Breast epithelium (tissue), 4 donors: ENCODE measurements at places on chromosomes 2 and 18. TPM values are rescaled to one million over a fixed set of nuclear protein-coding genes. Genes with fewer than 3 reads are reported as not detected.
A peak's percentile ranks its signal among the peaks of the same experiment; 100 is the strongest.

- peak; percentile 19 for DNase-seq
- H3K27me3 ChIP-seq, result no peaks in the 10 kb centered on the region
- H3K27ac ChIP-seq, result peak overlapping the region; percentile 3
- peak overlapping the region; percentile 1 for H3K4me3 ChIP-seq
- no peaks in the 10 kb centered on the region for H3K4me1 ChIP-seq
These were observed 85.4 kb upstream of the ATG16L1 start for GRCh38 chr2:233165895-233166661.

DNA sequence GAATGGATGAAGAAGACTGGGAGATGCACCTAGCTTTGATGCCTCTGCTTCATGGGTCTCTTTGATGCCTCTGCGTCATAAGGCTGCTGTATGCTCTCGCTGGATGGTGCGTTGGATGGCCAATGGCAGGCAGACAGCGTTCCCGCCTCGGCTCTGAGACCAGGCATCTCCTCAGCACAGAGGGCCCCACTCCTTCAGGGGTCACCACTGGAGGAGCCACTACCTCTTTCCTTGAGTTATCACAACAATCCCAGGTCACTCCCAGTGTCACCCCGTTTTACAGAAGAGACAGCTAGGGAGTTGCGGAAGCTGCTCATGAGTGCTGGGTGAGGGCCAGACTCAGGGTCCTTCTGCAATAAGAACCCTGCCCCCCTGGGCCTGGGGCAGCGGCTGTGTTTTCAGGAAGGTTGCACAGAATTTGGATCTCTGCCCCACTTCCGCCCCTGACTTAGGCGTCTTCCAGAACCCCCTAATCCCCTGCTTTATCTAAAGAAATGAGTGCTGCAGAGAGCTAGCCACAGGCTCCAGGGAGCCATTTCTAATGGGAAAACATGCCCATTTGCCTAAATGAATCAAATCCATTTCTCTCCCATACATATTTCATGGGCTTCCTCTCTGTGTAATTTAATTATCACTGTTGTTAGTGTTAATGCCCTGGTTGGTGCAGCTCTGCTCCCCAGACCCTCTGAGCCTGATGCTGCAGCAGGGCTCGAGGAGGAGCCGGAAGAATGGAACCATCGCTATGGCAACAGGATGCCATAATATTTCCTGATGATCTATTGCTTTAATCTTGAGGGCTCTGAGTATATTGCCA lies 131.8 kb upstream of the HS6ST1 start:
- no peak for DNase-seq
- H3K36me3 ChIP-seq, result no peaks in the 10 kb centered on the region
- no peaks in the 10 kb centered on the region for H3K4me1 ChIP-seq
- H3K27me3 ChIP-seq, result no peaks in the 10 kb centered on the region
- H3K4me3 ChIP-seq, result no peak overlapping the region

DNA sequence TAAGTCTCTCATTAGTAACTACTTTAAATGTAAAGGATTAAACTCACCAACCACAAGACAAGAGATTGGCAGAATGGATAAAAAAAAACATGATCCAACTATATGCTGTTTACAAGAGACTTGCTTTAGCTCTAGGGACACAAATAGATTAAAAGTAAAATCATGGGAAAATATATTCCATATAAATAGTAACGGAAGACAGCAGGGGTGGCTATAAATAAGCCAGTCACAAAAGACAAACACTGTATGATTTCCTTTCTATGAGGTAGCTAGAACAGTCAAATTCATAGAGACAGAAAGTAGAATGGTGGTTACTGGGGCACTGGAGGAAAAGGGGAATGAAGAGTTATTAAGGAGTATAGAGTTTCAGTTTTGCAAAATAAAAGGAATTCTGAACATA lies 145.2 kb downstream of the THADA start:
- H3K4me1 ChIP-seq, result no peaks in the 10 kb centered on the region
- no peak overlapping the region for H3K27ac ChIP-seq
- DNase-seq, result no peak
- no peaks in the 10 kb centered on the region for H3K27me3 ChIP-seq
- H3K36me3 ChIP-seq, result no peaks in the 10 kb centered on the region

DNA sequence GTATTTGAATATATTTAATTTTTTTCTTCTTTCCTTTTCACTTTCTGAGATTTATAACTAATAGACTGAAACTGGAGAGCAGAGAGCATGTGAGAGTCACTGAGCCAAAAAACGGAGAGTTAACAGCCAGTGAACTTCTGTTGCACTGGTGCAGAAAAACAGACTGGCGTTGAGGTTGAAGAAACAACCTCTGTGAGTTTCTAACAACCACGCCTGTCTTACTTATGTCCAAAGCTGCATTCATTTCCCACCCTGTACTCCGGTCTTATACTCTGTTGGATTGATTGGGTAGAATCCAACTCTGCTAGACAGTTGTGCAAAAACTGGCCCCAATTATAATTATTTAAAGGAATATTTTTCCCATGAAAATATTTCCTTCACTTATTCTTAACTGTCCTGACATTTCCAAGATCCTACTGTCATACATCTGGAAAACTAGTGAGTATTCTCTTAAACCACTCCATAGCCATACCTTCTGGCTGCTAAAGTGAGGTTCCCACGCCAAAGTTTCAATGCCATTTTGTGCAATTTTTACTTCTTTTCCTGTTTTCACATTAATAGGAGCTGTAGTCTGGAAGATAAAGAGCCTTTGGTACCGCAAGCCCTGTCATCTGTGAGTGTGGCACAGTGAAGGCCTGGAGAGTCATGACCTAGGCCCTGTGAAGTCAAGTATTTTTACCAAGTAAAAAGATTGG lies 9.4 kb downstream of the CYP1B1 start:
- no peaks in the 10 kb centered on the region for H3K36me3 ChIP-seq
- H3K4me3 ChIP-seq, result no peak overlapping the region
- no peak for DNase-seq
- H3K27ac ChIP-seq, result no peak overlapping the region

DNA sequence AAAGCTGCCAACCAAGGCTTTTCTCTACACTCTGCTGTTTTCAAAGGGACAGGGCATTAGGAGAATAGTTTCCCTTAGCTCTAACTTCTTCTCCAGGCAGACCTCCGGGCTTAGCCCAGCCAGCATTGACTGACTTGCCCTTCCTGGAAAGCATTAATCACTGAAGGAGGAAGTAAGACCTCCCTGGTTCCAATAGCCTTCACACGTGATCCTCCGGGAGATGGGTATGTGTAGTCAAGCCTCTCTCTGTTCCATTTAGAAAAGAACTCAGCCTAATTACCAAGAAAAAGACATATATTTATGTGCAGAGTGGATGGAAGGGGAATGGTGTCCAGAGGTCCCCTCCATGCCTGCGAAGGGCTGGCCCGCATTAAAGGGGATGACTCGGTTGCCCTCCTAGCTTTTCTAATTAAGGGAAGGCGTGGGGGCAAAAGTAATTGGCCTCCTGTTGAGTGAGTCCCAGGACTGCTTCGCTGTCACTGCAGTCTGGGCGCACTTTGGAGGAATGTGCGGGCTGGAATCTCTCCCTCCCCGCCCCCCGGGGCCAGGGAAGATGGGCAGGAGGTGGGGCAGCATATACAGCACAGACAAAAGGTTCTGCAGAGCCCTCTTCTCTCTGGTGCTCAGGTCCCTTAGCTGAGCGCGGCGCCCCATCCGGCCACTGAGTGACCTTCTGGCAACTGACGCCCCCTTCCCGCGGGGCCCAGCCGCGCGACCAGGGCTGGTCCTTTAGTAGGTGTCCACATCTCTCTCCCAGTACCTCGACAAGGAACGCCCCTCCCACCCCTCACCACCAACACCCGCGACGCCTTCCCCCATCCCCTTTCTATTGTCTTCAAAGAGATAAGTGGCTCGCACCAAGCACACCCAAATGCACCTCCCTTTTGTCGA lies 686.0 kb downstream of the NRXN1 start:
- peak overlapping the region; percentile 41 for H3K4me3 ChIP-seq
- H3K4me1 ChIP-seq, result no peaks in the 10 kb centered on the region
- H3K27me3 ChIP-seq, result peaks cover 40% of the 10 kb centered on the region
- no peak overlapping the region for H3K27ac ChIP-seq
- no peak for DNase-seq

DNA sequence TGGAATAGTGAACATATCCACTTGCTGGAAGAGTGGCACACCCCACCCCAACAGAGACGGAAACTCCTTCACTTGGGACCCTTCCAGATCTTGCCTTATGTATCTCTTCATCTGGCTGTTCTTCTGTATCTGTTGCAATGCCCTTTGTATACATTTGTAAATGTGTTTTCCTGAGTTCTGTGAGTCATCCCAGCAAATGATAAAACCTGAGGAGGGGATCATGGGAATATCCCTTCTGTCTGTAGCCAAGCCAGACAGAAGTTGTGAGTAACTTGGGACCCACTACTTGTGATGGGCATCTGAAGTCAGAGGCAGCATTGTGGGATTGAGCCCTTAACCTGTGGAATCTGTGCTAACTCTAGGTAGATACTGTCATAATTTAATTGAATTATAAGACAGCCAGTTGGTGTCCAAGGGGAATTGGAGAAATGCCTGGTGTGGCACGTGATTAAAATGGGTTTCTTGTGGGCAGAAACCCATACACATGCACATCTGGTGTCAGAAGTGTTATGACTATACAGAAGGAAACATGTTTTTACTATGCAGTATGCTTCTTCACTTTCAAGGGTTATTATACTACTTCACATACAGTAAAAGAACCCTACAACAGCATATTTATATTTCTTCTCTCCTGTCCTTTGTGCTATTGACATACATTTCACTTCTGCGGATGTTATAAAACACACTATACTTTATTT lies 32.3 kb upstream of the TMEM247 start:
- H3K27ac ChIP-seq, result no peak overlapping the region
- DNase-seq, result no peak
- no peak overlapping the region for H3K4me3 ChIP-seq

DNA sequence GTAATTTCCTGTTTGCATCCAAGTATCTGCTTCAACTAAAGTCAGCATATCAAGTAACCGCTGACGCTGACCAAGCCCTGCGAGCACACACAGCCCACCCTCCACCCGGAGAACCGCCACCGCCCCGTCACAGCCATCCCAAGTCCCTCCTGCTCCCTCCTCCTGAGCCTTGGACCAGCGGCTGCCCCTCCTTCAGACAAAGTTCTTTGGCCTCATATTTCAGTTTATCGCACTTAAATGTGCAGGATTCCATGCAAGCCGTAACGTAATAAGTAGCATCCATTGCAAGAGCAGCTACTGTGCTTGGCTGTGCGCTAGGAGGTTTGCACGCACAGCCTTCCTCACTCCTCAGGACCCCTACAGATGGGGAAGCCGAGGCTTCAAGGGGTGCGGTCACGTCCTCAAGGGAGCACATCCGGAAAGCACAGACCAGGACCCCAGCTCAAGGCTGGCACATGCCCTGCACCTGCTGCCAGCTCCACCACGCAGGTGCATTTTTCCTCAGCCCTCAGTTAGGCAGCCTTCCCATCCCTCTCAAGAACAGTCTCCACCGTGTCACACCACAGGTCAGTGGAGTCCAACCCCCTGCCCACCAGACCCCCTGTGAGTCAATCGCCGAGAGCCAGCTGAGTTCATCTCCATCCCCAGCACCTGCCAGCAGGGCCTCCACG lies 17.1 kb downstream of the PXDN start:
- H3K27ac ChIP-seq, result no peak overlapping the region
- H3K4me3 ChIP-seq, result no peak overlapping the region
- DNase-seq, result peak; percentile 45
- H3K4me1 ChIP-seq, result peaks cover 3% of the 10 kb centered on the region
- H3K36me3 ChIP-seq, result no peaks in the 10 kb centered on the region

GRCh38 chr2:224523626-224524577 lies 61.3 kb downstream of the CUL3 start:
- DNase-seq, result no peak
- no peaks in the 10 kb centered on the region for H3K36me3 ChIP-seq
- H3K27me3 ChIP-seq, result no peaks in the 10 kb centered on the region
- peaks cover 12% of the 10 kb centered on the region for H3K4me1 ChIP-seq
- H3K4me3 ChIP-seq, result no peak overlapping the region

- no peak overlapping the region for H3K27ac ChIP-seq
- no peak for DNase-seq
- H3K27me3 ChIP-seq, result no peaks in the 10 kb centered on the region
- H3K4me3 ChIP-seq, result no peak overlapping the region
- H3K4me1 ChIP-seq, result no peaks in the 10 kb centered on the region
These were observed 16.5 kb downstream of the FIGN start for GRCh38 chr2:163719331-163719730.

DNA sequence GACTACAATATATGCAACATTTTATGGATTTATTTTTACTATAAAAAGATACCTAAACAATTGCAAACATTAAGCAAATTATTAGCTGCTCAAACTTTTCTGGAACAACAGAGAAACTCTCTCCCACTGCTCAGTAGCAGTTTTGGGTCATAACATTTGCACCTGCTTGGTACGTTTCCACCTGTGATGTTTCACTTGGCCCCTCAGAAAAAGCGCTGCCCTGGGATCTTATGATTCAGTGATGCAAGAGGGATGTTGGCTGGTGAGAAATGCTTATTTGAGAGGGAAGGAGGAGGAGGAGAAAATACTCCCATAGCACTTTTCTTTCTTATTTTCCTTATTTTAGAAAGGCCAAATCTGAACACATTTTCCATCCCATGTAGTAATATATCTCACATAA lies 9.2 kb downstream of the IRS1 start:
- H3K4me1 ChIP-seq, result peaks cover 3% of the 10 kb centered on the region
- no peaks in the 10 kb centered on the region for H3K27me3 ChIP-seq
- H3K4me3 ChIP-seq, result no peak overlapping the region
- no peaks in the 10 kb centered on the region for H3K36me3 ChIP-seq
- no peak for DNase-seq

DNA sequence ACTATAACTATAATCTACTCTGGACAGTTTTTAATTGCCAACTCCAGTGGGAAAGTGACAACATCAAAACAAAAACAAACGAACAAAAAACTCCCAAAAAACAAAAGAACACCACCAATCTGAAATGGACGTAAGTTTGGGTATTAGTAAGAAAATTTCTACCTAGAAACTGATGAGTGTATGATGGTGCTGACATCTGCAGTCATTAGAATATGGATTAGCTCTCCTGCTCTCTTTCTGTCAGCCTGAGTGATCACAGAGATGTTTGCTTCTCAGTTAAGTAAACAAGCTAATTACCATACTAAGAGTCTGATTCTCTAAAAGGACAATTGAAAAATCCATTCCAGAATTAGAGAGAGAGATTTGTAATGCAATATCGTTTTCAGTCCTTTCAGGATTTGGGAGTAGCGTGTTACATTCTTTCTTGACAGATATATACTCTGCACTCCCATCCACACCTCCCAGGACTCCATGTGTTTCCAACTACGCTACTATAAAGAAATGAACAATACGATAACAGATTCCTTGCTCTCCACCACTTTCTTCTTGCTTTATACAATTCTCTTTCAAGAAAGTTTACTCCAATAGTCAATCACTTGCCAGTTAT lies 1347.4 kb upstream of the PIK3C3 start:
- no peaks in the 10 kb centered on the region for H3K36me3 ChIP-seq
- no peak overlapping the region for H3K4me3 ChIP-seq
- no peak for DNase-seq
- H3K27me3 ChIP-seq, result no peaks in the 10 kb centered on the region
- no peak overlapping the region for H3K27ac ChIP-seq

GRCh38 chr2:151637271-151637781 lies 97.0 kb downstream of the NEB start:
- H3K4me3 ChIP-seq, result no peak overlapping the region
- no peaks in the 10 kb centered on the region for H3K27me3 ChIP-seq
- H3K27ac ChIP-seq, result no peak overlapping the region
- DNase-seq, result no peak
- no peaks in the 10 kb centered on the region for H3K4me1 ChIP-seq
- H3K36me3 ChIP-seq, result no peaks in the 10 kb centered on the region

- no peak for DNase-seq
- peaks cover 6% of the 10 kb centered on the region for H3K4me1 ChIP-seq
- no peaks in the 10 kb centered on the region for H3K27me3 ChIP-seq
These were observed 134.7 kb upstream of the EPAS1 start for GRCh38 chr2:46162329-46163097.

Gene GMCL1
- 18.4 TPM for total RNA-seq

Gene CKAP2L
- not detected for total RNA-seq

Gene PPIL3
- total RNA-seq, result 16.4 TPM
